ENCODE measurements at places on chromosomes 5 and 9.

- no peak for DNase-seq
Measured at GRCh38 chr5:146962801-146963355, 84.3 kb upstream of the PPP2R2B start.

DNA sequence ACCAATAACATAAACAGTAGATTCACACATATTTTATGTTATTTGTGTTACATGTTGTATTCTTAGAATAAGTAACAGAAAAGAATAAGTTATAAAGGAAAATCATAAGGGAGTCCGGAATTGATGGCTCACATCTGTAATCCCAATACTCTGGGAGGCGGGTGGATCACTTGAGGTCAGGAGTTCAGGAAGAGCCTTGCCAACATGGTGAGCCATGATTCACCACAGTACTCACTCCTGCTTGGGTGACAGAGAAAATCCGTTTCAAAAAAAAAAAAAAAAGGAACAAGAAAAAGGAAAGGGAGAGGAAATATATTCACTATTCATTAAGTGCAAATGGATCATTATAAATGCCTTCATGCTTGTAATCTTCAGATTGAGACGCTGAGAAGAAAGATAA is 533.3 kb upstream of the CDH9 start:
- no peak for DNase-seq

- no peak for DNase-seq
Measured at GRCh38 chr9:77839459-77840140, 191.5 kb upstream of the GNA14 start.

GRCh38 chr9:86406366-86406765 is 52.2 kb upstream of the TUT7 start:
- DNase-seq = no peak

DNA sequence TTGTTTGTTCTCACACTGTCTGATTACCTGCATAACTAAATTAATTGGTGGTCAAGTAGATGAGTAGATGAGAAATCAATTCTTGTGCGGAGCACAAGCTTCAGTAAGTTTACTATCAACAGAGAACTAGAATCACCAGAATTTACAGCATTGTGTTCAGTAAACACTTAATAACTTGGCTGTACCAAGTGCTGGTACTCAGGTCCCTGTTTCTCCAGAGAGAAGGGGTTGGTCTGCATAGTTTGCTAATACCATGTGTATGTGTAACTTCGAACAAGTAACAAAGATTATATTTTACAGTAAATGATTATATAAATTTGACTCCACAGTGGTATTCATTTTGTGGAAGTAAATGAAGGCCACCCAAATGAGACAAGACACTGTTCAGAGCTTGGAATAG is 146.3 kb downstream of the PCSK5 start:
- no peak for DNase-seq

DNA sequence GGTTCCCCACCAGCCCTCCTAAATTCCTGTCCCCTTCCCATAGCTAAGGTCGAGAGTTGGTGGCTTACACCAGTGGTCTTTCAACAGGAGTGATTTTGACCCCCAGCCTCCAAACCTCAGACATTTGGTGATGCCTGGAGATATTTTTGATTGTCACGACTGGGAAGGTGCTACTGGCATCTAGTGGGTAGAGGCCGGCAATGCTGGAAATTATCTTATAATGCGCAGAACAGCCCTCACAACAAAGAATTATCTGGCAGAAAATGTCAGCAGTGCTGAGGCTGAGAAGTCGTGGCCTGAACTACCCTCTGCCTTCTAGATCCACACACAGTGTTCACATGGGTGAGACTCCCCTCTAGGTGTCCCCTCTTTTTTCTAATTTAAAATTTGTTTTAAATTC is 69.6 kb downstream of the IL31RA start:
- no peak for DNase-seq

DNA sequence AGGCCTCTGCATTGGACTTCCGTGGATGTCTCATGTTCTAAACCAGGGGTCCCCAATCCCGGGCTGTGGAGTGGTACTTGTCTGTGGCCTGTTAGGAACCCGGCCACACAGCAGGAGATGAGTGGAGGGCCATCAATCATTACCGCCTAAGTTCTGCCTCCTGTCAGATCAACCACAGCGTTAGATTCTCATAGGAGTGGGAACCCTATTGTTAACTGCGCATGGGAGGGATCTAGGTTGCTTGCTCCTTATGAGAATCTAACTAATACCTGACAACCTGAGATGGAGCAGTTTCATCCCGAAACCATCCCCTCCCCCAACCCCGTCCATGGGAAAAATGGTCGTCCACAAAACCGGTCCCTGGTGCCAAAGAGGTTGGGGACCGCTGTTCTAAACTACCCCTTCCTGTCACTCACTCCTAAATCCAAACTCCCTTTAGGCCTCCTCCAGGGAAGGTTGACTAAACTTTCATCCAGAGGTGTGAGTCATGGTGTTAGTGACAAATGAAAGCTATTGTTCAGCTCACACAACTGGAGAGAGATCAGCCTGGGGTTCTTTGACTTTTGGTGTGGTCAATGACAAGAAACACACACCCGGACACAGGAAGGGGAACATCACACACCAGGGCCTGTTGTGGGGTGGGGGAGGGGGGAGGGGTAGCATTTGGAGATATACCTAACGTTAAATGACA is 9.5 kb downstream of the KCNV2 start:
- DNase-seq = no peak

DNA sequence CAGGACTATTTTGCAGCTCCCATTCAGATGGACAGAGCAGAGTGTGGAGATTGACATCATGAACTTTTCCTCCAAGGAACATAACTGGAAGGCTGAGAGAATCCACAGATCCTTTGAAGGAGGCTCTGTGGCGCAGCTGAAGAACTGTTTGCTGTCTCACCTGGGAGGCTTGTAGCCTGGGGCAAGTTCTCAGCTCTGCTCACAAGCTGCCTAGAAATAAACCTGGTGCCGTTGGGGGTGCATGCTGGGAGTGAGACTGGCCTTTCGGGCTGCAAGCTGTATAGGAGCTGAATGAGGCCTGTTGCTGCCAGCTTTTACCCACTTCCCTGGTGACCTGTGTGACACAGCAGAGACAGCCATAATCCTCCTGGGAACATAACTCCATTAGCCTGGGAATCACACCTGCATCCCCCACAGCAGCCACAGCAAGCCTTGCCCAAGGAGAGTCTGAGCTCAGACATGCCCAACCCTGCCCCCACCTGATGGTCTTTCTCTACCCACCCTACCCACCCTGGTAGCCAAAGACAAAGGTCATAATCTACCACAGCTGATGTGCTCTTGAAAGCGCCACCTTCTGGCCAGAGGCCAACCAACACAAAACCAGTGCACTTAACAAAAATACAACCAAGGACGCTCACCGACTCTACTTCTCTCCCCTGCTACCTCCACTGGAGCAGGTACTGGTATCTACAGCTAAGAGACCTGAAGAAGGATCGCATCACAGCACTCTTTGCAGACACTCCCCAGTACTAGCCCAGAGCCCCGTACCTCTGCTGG is 205.1 kb upstream of the MRPS30 start:
- DNase-seq = no peak

- DNase-seq = no peak
Measured at GRCh38 chr9:136051837-136052471, 43.1 kb downstream of the NACC2 start.

DNA sequence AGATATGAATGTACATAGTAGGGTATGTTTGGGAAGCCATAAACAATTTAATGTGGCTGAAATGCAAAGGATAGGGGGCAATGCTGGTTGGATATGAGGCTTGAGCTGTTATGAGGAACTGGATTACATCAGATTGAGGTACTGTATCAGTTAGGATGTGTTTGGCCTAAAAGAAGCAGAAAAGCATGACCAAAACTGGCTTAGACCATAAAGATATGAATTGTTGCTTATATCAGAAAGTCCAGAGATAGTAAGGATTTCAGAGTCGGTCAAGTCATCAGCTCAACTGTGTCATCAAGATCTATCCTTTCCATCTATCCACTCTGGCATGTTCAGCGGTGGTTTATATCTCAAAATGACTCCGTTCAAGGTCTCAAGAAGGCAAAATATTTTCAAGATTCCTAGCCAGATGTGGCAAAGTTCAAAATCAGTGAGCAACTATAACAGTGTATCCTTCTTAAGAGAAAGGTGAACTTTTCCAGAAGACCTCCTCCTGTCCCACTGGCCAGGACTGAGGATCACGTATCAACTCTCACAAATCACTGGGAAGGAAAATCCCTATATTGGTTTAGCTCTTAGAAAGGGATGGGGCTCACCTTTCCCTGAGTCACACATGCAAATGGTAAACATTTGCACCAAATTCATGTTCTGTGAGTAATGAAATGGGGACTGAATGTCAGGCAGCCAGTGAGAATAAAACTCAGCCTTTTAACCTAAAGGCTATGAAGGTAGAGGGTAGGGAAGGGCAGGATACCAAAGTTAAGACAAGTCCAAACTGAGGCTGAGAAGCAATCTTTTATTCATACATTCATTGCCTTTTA is 257.8 kb downstream of the TRIM32 start:
- DNase-seq = no peak

GRCh38 chr5:65825408-65826328 is 100.7 kb upstream of the ERBIN start:
- no peak for DNase-seq

DNA sequence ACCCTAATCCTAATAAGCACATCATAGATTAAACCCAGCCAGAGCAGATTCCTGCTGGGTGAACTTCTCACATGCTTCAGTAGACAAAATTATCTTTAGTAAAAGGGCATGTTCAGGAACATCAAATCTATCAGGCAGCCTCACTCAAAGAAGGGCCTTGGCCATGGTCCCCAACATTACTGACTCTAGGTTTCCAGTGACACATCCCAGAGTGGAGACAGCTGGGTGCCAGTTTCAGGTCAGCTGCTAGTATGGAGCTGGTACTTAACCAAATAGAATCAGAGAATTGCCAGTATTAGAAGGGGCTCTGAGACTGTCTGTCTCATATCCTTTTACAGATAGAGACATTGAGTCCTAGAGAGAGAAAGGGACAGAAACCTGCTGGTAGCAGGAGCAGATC is 44.1 kb upstream of the GALNT10 start:
- DNase-seq = no peak

- no peak for DNase-seq
Measured at GRCh38 chr5:69454460-69455249, 37.9 kb upstream of the OCLN start.

GRCh38 chr9:89374176-89374575 is 55.9 kb downstream of the SECISBP2 start:
- DNase-seq = no peak

GRCh38 chr5:77846422-77847128 is 70.4 kb upstream of the TBCA start:
- no peak for DNase-seq

DNA sequence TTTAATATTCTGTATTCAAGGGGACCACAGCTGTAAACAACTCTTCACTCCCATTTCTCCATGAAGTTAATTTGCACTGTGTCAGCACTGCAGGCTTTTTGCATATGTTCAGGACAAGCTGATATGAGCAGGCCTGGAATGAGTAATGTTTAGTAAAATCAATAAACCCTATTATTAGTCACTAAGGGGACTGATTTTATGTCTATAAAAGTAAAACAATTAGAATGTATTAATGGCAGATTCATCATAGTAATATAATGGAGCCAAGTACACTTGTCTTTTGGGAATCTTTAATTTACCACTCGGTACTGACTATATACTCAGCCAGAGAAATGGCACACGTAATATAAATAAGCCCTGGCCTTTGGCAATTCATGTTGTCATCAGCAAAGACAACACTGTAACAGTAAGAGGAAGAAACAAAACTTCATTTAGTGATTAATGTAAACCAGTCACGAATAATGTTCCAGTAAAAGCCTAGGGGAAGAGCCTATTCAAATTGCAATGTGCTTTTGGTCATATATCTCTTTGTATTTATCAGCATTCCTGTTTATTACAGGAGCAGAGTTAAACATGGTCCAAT is 111.6 kb downstream of the ZNF608 start:
- no peak for DNase-seq

DNA sequence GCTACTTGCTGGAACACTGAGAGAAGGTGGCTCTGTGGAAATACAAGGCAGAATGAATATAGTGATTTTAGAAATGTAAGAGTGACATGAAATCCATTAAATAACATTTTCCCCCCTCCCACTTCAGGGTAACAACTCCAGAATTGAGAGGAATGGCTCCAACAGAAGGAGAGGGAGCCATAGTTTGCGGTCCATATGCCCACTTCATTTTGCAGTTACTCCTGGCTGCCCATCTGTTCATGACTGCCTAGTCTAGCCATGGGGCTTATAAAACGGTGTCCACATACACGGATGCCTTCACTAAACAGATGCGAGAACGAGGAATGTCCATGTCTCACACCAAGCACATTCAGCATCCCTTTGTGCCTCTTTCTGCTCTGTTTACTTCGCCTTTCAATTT is 186.7 kb downstream of the TMEM38B start:
- DNase-seq = no peak

DNA sequence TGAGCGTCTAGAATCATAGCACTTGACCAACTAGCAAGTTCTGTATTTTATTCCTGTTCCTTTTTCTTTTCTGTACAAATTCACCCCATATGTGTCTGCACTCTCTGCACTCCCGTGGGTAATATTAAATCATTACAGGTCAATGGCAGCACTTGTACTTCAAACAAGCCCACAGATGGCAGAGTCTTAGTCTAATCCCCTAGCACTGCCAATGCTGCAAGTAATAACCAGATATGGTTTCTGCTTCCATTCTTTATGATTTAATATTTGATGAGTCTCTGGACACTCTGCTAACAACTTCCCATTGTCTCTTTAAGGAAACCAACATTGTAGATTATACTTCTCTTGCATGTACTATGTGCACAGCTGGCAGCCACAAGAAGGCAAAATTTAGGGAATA is 343.8 kb upstream of the CHD1 start:
- no peak for DNase-seq

DNA sequence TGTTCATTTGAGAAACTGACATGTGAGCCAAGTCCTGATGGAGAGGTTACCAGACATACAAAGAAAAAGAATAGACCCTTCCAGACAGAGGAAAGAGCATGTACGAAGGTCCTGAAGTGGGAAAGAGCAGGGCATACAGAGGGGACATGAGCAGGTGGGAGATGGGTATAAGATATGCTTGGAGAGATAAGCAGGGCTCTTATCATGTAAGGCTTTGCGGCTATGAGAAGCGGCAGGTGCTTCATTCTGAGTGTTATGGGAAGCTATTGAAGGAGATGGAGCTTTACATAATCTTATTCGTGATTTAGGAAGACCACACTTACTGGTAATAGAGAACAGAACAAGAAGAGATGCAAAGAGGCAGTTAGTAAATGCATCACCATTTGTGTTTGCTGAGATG is 417.1 kb downstream of the EBF1 start:
- no peak for DNase-seq

- DNase-seq = no peak
Measured at GRCh38 chr9:120436983-120437475, 142.9 kb downstream of the CDK5RAP2 start.

GRCh38 chr5:83689881-83690280 is 30.8 kb downstream of the HAPLN1 start:
- no peak for DNase-seq

DNA sequence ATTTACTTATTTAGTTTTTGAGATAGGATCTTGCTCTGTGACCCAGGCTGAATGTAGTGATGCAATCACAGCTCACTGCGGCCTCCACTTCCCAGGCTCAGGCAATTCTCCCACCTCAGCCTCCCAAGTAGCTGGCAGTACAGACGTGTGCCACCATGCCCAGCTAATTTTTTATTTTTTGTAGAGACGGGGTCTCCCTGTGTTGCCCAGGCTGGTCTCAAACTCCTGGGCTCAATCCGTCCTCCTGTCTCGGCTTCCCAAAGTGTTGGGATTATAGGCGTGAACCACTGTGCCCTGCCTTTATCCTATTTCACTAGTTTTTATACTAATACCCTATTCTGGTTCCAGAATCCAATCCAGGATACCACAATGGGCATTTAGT is 6.8 kb downstream of the RPS14 start:
- DNase-seq = no peak

Data from activated naive CD4-positive, alpha-beta T cell treated with anti-CD3 and anti-CD28 coated beads, Interleukin-2, amount 50 U/mL, for 72 hours (primary cell).